Frontal cortex (tissue), 4 donors: ENCODE measurements at places on chromosomes 6 and 20. TPM values are rescaled to one million over a fixed set of nuclear protein-coding genes. Genes with fewer than 3 reads are reported as not detected.

ARFGEF3 gene
- 37.1 TPM for total RNA-seq

LPA gene
- total RNA-seq = 1.2 TPM

GPLD1 gene
- total RNA-seq = 10.6 TPM

ARMH2 gene
- not detected for total RNA-seq

CAGE1 gene
- total RNA-seq = not detected

ADGRB3 gene
- 158 TPM for total RNA-seq

BACH2 gene
- 48.9 TPM for total RNA-seq

PGM3 gene
- 40.8 TPM for total RNA-seq

CRNKL1 gene
- total RNA-seq = 74.6 TPM

CCN5 gene
- not detected for total RNA-seq

C6orf163 gene
- total RNA-seq = 4.9 TPM

XKR7 gene
- total RNA-seq = 9.8 TPM

DNA sequence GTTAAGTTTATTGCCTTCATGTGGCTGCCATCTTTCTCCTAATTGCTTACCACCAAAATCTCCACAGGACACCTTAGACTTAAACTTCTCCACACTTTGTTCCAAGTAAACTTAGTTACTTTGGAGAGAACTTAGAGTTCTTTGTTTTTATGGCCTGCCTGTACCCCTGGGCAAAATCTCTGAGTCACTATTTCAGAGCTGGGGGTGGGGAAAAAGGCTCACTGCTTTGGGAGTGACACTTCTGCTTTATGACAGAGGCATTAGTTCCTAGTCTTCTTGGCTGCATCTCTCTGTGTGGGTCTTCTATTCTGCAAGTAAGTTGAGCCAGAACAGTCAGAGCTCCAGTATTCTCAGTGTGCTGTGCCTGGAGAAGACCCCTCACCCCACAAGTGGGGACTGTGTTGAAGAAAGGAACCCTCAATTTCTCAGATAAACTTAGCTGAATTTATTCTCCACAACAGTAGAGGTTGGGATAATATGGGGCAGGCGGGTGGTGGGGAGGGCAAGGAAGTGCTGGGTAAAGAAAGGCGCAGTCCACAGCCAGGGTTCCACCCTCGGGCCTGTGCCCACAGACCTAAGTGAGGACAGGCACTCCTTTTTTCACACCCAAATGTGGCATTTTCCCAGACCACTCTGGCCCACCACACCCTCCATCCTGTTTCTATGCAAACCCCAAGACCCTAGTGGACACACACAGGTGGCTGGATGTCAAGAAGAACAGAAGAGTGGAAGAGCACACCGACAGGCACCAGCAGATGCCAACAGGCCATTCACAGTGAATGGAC lies 636.6 kb upstream of the MAN1A1 start:
- no peak for DNase-seq

GRCh38 chr6:130409418-130410100 lies 43.7 kb downstream of the TMEM200A start:
- DNase-seq = no peak

DNA sequence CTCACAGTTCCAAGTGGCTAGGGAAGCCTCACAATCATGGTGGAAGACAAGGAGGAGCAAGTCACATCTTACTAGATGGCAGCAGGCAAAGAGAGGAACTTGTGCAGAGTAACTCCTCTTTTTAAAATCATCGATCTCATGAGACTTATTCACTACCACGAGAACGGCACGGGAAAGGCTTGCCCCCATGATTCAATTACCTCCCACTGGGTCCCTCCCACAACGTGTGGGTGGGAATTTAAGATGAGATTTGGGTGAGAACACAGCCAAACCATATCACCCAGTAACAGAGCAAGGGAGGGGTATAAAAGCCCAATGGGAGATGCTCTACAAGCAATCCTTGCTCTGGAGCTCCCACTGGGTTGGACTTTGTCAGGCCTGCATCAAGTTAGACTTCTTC lies 80.4 kb downstream of the JPH2 start:
- DNase-seq = no peak

- no peak for DNase-seq
Measured at GRCh38 chr6:90859056-90859455, 272.2 kb upstream of the MAP3K7 start.

- no peak for DNase-seq
Measured at GRCh38 chr6:162970246-162970645, 242.5 kb downstream of the PACRG start.

GRCh38 chr6:20112241-20112640 lies 100.0 kb downstream of the MBOAT1 start:
- no peak for DNase-seq

GRCh38 chr6:37205175-37205996 lies 35.4 kb downstream of the PIM1 start:
- DNase-seq = no peak

DNA sequence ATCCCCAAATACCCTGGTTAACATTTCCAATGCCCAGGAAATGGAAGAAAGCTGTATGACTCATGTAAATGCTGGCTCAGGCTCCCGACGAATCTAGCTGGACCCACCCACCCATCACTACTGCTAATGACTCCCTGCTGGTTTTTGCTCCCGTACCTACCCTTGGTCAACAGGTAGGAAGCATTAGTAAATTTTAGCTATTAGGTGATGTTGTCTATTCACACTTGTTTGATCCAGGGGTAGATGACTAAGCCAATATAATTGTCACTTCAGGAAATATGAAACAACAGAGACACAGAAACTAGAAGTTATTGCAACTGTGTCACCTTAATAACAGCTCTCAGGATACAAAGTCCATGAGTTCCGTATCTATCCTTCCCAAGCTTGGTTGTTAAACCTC lies 94.4 kb upstream of the BEND6 start:
- no peak for DNase-seq

- DNase-seq = no peak
Measured at GRCh38 chr6:158706369-158706982, 56.6 kb downstream of the SYTL3 start.

DNA sequence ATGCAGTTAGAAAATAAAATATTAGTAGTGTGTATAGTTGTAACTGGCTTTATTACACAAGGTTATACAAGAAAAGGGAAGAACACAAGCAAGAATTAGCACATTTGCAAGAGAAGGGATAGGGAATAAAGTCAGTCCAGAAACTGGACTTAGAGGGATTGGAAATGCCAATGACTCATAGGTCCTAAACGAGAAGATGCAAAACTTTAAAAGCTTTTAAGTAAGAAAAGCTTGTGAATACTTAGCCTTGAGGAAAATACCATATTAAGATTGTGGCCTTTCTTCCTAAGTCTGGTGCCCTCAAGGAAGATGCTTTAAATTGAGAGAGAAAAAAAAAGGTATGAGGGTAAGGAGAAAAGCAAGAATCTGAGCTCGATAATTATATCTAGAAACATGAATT lies 102.3 kb upstream of the MCHR2 start:
- no peak for DNase-seq

DNA sequence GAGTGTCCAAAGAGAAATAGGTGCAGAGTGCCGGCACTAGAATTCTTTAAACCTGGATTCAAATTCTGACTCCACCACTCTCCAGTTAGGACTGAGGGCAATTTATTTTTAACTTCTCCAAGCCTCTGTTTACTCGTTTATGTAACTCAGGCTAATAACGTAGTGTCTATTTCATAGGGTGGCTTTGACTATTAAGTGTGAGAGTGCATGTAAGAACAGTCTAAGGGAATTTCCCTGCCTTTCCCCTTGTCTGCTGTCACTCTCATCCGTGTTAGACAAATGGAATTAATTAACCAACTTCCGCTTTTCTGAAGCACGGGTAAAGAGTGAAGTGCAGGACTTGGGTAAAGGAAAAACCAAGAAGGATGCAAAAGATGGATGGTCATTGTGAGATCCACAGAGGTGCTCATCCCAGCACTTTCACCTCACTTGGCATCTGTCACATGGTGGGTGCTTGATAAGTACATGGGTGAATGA lies 4.1 kb upstream of the ZKSCAN8 start:
- DNase-seq = no peak

DNA sequence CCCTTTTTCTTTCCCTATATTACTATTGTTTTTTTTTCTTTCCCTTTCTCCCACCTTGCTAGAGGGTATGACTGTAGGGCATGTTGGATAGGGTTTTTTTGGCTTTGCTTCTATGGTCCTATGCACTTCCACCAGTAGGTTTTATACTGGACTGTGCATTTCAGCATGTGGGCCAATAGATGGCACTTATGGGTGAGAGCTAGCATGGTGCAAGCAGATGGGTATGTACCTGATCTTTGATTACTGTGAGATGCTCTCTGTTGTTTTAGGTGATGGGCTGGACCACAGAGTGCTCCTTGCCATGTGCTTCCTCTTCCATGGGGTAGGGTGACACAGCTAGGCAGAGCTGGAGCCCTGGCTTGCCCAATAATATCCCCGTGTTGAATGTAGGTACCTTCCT lies 128.5 kb upstream of the CHD6 start:
- DNase-seq = no peak
